D721Med (cell line): ENCODE measurements at places on chromosomes 5 and 9.

DNA sequence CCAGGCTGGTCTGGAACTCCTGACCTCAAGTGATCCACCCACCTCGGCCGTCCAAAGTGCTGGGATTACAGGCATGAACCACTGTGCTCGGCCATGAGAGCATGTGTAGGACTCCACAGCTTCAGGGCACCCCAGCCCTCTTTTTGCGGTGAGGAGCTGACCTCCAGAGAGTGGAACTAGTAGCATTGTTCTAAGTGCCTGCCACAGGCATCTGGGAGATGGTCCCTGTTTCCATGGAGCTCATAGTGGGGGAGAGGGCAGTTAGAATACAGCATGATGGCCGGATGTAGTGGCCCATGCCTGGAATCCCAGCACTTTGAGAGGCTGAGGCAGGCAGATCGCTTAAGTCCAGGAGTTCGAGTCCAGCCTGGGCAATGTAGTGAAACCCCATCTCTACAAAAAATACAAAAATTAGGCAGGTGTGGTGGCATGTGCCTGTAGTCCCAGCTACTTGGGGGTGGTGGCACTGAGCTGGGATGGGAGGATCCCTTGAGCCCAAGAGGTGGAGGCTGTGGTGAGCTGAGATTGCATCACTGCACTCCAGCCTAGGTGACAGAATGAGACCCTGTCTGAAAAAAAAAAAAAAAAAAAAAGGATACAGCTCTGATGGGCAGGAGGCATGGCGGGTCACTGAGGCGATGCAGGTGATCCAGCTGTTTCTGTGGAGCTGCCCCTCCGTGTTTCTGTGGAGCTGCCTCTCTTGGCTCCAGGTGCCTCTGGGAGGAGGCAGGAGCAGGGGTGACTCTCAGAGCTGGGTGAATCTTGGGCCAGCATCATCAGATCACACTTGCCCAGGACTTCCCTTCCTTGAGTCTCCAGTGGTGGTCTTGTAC is 4.2 kb downstream of the ASS1 start:
- no peak for DNase-seq

GRCh38 chr5:133945568-133945967 is 22.9 kb downstream of the C5orf15 start:
- no peak for DNase-seq

DNA sequence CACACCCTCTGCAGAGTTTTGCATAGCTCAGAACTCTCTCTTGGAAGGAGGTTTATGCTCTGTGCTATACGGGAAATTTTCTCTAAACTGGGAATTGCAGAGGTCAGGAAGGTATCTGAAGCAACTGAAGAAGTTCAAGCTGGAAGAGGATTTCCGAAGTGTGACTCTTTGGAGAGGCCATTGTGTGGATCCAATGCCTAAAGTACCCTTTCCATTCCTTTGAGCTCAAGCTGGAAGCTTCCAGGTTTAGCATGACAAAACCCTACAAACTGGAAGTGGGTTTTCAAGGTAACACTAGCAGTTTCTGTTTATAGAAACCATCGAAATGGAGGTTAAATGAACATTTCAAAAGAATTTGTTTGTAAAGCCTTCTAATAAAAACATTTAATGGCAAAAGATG is 187.1 kb downstream of the CFAP90 start:
- no peak for DNase-seq

- DNase-seq: no peak
These were observed 73.0 kb downstream of the OSTF1 start for GRCh38 chr9:75161116-75161857.

GRCh38 chr9:10434412-10434811 is 178.4 kb downstream of the PTPRD start:
- DNase-seq: no peak

GRCh38 chr5:26884481-26884880 is 153.9 kb downstream of the CDH9 start:
- DNase-seq: no peak

DNA sequence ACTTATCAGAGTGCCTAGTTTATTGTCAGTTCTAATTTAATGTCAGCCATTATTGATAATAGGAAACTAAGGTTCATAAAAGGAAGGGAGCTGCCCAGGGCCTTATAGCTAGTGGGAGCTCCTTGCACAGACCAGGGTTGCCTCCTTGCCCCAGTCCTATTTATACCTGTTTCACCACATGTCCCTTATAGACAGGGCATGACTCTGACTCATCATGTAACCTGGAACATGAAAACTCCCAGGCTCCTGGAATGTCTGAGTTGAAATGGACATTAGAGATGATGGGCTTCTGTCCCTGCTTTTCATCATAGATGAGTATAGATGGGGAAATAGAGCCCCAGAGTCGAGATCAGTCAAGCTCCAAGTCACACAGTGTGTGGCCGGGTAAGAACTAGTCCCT is 21.1 kb downstream of the FAT2 start:
- DNase-seq: no peak
